NCI-H2081 (cell line): ENCODE measurements at places on chromosomes 1 and 21.

DNA sequence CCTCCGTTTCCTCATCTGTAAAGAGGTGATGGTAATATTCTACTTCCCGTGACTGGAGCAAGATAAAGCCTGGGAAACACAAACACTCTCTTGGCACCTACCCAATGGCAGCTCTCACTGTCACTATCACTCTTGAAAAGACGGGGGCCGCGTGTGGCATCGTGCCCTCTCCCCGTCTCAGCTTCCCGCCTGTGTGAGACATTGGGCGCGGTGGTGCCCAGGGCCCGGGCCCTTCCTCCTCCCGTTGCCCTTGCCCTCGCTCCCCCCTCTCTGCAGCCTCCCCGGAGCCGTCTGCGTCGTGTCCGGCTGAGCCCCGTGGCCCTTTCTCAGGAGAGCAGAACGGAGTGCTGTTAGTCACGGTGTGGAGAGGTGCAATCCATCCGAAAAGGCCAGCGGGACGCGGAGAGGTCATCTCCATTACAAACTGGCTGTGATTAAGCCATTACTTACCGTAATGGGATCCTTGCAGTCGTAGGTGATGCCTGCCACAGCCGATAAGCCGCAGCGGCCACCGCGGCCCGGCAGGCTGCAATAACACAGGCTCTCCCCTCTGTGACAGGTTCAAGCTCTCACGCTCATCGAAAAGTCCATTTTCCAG, 156.4 kb upstream of the ZC3H12A start:
- no peak for DNase-seq

DNA sequence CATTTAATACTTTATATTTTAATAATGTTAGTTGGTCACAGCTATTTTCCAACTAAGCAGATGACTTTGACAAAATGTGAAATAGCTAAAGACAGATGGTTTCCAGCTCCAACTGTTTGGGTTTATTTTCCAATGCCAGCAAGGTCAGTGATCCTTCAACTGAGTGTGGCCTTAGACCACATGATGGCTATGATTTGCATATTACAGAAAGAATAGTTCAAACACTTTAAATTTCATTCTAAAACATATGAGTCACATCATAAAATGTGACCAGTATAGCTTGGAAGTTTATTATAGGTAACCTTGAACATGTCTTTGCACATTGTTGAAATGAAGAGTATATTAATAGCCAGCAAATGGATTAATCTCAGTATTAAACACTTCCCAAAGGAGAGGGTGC, 454.0 kb upstream of the C1orf87 start:
- DNase-seq = no peak

- no peak for DNase-seq
These were observed 2.4 kb downstream of the KRTAP10-2 start for GRCh38 chr21:44548922-44549321.

- DNase-seq = no peak
These were observed 100.1 kb downstream of the DUSP10 start for GRCh38 chr1:221641811-221642210.

- DNase-seq = no peak
These were observed 21.1 kb downstream of the NCF2 start for GRCh38 chr1:183569141-183569540.

DNA sequence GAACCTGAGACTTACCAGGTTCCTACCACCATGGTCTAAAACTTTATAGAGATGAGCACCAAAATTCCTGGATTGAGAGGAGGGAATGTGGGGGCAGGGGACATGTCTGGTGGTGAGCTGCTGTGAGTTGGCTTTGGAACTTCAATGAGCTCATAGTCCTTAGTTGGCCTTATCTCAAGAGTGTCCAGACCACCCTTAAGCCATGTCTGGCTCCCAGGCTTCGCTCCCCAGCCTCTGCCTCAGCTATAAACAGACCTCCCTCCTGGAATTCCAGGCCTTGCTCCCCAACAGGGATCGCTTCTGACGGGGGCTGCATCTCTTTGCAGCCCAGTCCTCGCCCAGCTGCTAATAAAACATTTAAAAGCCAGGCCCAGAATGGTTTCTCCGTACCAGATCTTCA, 19.5 kb downstream of the ATF3 start:
- DNase-seq = no peak

- DNase-seq = peak; percentile 21
These were observed 8.1 kb upstream of the INKA2 start for GRCh38 chr1:111747282-111747734.

DNA sequence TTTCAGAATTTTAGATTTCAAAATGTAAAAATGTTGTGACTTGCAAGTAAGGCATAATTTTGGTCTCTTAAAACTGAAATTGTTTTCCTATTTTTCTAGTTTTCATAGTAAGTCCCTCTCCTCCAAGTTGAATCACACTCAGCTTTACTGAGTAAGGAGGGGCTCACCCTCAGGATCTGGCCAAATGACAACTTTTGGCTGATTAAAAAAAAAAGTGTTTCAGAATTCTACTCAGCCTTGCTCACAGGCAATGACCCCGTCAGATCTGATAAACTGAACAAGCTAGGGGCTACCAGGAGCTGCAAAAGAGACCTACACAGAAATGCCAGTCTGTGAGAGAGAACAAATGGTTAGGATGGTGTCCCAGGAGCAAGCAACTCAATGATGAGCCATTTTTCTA, 159.8 kb downstream of the PBX1 start:
- no peak for DNase-seq

GRCh38 chr1:238738892-238739291, 647.5 kb upstream of the CHRM3 start:
- DNase-seq = no peak

- DNase-seq = no peak
These were observed 231.2 kb upstream of the USP24 start for GRCh38 chr1:55446351-55446750.

- no peak for DNase-seq
These were observed 3.1 kb downstream of the USP48 start for GRCh38 chr1:21779613-21780521.

DNA sequence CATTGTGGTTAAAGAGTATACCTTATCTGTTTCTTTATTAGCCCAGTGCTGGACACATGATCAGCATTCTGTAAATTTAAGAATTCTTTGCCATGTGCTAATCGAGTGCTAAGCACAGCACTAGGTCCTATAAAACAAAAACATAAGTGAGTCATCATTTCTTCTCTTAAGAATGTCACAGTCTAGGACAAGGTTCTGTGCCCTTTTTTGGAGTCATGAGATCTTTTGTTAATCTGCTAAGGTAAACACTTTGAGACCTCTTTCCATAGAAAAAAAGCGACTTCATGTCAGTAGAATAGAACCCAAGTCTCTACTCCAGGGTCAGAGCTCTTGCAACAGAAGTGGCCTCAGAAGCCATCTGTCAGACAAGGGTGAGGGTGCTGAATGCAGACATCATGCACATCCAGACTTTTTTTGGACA, 70.0 kb upstream of the NFIA start:
- no peak for DNase-seq

DNA sequence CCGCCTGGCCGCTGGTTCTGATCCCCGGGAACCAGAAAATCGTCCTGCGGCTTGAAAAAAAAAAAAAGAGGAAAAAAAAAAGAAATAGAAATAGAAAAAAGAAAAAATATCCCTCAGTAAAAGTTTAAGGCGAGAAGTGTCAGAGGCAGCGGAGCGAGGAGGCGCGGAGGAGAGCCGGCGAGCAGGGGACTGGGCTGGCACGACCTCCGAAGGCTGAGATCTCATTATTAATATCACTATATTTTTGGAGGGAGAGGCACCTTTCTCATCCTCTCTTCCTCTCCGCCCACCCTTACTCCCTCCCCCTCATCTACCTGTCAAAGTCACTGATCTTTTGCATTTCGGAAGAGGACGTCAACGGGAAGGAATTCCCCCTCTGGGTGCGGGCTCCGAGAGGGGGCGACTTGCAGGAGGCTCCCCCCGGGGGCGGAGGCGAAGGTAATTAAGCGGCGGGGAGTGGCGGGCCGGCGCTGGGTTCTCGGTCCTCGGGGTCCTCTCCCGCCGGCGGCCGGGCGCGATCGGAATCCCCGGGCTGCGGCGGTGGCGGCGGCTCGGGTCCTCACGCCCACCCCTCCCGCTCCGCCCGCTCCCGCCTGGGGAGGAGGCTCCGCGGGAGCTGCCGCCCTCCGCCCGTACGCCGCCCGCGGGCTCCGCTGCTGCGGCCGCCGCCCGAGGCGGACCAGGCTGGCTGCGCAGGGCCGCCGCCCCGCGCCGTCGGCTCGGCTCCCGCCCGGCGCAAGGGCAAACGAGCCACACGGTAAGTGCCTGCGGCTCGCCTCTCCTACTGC, at the start of gene NTNG1:
Gene NTNG1 (plus strand): TSS at position 337 of the 788 bp plus-strand sequence.
- DNase-seq = peak; percentile 54

GRCh38 chr1:198601936-198602889, 36.6 kb upstream of the PTPRC start:
- no peak for DNase-seq

DNA sequence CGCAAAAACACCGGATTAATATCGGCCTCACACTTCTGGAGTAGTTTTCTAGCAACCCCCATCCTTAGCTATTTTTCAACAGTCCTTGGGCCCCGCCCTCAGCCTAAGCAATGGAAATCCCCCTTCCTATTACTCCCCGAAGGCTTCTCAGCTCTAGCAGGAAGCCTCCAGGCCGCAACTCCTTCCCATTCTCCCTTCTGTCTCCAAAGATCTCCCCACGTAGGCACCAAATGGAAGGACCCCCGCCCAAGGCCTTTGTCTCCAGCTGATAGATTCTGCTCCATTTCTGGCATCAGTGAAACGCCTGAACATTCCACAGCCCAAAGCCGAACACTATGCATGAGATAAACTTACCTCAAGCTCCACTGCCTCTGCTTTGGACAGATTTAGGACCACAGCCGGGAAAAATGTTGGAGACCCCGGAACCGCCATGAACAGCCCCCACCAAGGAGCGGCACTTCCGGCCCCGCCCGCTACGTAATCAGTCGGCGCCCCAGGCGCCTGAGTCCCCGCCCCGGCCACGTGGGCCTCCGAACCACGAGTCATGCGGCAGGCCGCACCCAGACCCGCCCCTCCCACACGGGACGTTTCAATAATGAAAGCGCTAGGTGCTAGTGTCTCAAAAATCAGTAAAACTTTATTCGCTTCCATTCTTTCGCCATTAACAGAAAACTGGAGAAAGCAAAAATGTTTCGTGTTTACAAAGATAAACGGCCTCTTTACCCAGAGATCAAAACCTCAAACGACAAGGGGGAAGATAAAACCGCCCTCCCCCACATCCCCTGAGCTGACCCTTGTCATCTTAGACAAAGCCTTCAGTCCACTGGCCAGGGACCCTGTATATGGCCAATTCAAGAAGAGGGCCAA, at the start of gene NRAS:
Gene NRAS (minus strand): TSS at position 468 of the 867 bp plus-strand sequence. CDS start 611 bp downstream, outside the sequence.
- peak; percentile 82 for DNase-seq

DNA sequence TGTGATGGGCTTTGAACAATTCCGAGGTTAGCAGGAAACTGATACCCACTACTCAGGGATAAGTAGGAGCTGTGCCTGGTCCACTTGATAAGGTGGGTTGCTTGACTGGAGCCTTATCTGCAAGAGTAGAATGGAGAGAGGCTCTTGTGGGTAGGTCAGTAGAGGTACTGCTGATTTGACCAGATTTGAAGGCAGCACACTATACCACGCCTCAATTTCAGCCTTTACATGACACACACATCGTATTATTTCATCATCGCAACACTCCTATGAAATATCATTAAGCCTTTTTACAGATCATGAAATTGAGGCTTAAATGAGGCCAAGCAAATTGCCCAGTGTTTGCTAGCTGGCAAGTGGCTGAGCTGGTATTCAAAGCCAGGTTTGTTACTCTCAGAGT, 69.6 kb downstream of the KCNJ15 start:
- DNase-seq = no peak

- peak; percentile 42 for DNase-seq
These were observed 4.5 kb upstream of the DDR2 start for GRCh38 chr1:162627662-162628296.

- no peak for DNase-seq
These were observed 21.3 kb downstream of the PRDM15 start for GRCh38 chr21:41857771-41858300.

GRCh38 chr1:49651136-49651535, 372.6 kb downstream of the AGBL4 start:
- no peak for DNase-seq

DNA sequence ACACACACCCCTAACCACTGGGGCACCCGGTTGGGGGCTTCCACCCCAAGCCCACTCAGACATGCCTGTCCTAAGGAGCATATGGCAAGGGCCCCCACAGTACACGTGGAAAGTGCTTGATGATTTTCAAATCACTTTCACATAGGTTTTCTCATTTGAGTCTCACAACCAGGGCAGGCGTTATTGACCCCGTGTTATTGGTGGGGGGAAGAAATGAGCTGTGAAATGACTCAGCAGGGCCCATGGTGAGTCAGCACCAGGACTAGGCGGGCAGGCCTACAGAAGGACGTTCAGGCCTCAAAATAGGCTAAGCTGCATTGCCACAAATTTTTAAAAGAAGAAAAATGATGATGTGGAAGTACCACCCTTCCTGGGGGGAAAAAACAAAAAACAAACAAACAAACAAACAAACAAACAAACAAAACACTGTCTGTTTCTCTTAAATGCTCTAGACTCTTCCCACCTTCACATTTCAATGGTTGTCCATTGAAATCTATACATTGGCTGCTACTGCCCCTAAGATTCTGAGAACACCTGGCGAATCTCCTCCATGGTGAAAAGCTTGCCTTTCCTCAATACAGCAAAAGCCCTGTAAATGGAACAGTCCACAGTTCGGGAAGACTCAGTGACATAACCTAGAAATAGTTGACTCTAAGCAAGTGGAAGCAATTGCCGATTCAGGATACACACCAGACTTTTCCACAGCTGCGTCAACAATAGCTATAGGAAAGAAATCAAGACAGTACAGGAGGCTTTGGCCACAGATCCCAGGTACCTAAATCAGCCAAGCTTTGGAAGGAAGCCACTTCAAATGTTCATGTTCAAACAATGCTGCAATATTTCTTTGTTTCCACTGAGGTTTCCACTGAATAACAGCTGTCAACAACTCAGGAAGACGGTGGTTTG, 234.7 kb downstream of the TOMM20 start:
- peak; percentile 81 for DNase-seq

DNA sequence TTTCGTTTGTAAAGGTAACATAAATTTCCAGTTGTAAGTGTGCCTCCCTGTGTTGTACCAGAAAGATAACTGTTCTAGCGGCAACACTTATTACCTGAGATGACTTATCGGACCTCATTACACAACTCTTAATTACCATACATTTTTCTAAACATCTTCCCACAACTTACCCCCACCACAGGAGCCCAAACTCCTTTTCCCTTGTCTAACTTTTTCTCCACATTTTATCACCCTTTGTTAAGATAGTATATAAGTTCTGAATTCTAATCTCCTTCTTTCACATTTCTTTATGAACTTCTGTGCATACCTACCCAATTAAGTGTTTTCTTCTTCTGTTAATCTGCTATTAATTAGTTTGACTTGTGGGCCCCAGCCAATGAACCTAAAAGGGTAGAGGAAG, 143.7 kb upstream of the CAMK1G start:
- no peak for DNase-seq

GRCh38 chr21:24716281-24716918, 890.9 kb downstream of the MRPL39 start:
- DNase-seq = no peak

- DNase-seq = no peak
These were observed 495.6 kb upstream of the C1orf87 start for GRCh38 chr1:60569189-60569588.

GRCh38 chr21:16194788-16195537, 465.2 kb downstream of the USP25 start:
- DNase-seq = no peak
